ENCODE measurements at places on chromosomes 11 and 22.

DNA sequence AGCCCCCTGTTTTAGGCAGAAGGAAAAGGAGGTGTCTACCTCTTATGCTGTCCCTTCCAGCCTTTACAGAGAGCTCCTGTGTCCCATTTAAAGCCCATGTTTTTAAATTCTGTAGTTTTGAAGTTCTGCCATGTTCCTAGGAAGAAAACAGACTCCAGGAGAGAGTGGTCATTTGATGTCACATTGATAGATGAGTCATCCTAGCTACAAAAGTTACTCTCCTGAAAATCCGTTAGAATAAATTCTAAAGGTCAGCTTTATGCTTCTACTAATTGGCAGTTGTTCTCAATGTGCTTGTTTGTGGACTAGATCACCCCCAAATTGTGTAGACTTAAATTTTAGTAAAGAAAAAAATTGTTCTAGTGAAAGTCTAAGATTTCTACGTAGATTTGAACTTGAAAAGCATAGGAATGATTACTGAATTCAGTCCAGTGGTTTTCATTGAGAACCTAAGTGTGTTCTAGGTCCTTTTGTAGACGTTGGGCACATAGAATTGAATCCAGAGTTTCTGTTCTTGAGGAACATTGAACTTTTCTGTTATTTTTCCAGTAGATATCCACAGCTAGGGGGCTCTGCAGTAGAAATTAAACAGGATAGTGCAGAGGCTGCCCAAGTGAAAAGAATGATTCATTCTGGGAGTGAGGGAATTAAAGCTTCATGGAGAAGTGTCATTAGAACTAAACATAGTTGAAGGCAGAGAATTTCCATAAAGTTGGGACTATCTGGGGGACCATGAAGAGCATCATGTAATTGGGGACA, 140.6 kb upstream of the RASSF10 start:
- no peak for DNase-seq

DNA sequence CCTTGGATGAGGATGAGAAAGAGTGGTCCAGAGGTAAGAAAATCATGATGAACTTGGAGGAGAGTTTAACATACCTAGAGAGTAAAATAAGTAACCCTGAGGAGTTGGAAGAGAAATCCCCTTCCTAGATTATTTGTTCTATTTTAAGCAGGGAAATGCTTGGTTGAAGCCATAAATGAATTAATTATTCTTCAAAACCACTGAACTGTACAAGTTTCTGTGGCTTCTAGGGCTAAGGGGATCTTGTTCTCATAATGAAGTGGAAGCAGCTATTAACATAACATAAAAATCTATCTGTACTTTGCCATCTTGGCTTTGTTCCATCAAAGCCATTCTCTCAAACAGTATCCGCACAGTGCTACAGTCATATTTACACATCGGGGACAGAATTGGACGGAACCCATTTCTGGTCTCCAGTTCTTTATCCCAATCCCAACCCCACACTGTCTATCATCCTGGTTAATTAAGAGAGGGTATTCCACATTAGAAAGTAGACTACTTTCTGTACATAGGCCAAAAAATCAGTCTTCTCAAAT, 14.5 kb upstream of the ARHGAP42 start:
- DNase-seq = no peak

DNA sequence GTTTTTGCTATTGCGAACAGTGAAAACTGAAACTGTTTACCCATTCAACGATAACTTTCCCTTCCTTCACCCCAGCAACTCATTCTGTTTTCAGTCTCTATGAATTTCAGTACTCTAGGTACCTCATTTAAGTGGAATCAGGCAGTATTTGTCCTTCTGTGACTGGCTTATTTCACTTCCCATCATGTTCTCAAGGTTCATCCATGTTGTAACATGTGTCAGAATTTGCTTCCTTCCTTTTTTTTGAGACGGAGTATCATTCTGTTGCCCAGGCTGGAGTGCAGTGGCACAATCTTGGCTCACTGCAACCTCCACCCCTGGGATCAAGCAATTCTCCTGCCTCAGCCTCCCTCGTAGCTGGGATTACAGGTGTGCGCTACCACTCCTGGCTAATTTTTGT, 23.7 kb downstream of the HTR3B start:
- DNase-seq = no peak

DNA sequence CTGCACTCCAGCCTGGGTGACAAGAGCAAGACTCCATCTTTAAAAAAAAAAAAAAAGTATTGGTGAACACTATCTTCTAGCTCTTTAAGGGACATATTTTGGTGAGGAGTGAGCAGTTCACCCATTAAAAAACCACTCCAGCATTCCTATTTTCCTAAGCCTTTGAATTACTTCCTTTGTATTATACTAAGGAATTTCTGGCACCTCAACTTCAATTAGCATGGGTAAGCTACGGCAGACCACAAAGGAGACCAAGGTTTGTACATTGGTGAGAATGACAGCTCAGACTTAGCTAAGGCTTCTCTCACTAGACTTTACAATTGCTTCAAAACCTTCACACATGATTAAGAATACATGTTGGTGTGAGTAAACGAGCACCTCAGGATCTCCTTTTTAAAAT, 57.0 kb upstream of the BIRC3 start:
- DNase-seq = no peak

DNA sequence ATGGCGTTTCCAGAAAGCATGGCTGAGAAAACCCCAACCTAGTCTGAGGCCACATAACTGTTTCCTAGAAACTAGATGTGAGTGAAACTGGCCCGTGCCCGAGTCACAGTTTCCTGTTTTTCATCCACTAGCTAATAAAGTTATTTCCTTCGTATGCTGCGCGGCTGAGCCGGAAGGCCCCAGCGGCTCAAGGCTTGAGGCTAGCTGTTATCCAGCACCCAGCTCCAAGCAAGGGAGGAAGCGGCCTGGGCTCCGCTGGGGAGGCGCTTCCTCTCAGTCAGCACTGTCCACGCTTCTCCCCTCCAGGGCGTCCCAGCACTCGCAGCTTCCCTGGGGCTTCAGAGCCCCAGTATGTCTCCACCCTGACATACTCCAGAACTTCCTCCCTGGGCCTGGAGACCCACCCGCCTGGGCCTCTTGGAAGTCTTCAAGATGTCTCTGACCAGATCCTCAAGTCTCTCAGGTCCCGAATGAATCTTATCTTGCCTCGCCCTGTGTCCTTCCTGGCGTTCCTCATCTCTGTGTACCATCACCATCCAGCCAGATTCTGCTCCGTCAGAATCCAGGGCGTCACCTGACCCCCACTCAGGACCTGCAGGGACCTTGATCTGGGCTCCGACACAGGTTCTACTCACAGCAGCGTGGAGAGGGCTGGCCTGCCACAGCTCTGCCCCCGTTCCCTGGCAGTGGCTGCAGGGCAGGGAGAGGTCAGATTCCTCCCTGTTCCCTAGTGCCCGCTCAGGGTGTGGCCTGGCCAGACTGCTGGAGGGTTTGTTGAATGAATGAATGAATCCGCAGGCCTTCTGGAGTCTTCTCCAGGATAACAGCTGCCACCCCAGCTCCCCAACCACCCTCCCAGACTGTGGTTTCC, 81.9 kb downstream of the LRRC32 start:
- no peak for DNase-seq

- DNase-seq = no peak
Observed at GRCh38 chr11:34602245-34602644, 18.6 kb upstream of the EHF start.

- DNase-seq = no peak
Observed at GRCh38 chr11:134231958-134232659, 7.6 kb downstream of the VPS26B start.

- DNase-seq = no peak
Observed at GRCh38 chr11:108148556-108148955, 27.2 kb downstream of the ACAT1 start.

Measured in NCI-H510A treated with DMSO at 0.1 percent for 48 hours (cell line).